ENCODE measurements at places on chromosomes 2 and 18. TPM values are rescaled to one million over a fixed set of nuclear protein-coding genes. Genes with fewer than 3 reads are reported as not detected.

GRCh38 chr18:3720159-3720558, 270.2 kb downstream of the TGIF1 start:
- no peaks in the 10 kb centered on the region for H3K36me3 ChIP-seq
- H3K4me1 ChIP-seq, result peaks cover 32% of the 10 kb centered on the region
- no peak overlapping the region for H3K4me3 ChIP-seq
- H3K27ac ChIP-seq, result peak overlapping the region; percentile 33

- peaks cover 17% of the 10 kb centered on the region for H3K4me1 ChIP-seq
- H3K4me3 ChIP-seq, result no peak overlapping the region
Measured at GRCh38 chr2:24981411-24982136, 9.8 kb upstream of the DNAJC27 start.

GRCh38 chr2:56232912-56233311, 49.1 kb downstream of the CCDC85A start:
- no peak overlapping the region for H3K4me3 ChIP-seq
- H3K36me3 ChIP-seq, result no peaks in the 10 kb centered on the region
- H3K27ac ChIP-seq, result no peak overlapping the region
- no peaks in the 10 kb centered on the region for H3K4me1 ChIP-seq

DNA sequence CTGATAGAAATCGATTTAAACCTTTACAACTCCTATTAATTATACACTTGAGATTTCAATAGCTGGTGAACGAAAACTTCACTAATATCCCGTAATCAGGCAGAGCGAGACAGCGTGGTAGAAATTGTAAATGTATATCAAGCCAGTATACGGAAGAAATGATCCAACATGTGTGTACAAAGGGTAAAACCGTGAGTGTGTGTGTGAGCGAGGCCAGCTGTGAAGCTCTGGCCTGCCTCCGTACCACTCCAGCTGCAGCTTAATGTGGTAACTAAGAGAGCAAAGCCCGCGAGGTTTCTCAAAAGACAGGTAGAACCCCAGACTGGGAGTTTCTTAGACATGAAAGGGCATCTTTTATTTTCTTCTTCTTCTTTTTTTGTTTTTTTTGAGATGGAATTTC, 52.3 kb upstream of the ZNF516 start:
- H3K36me3 ChIP-seq, result no peaks in the 10 kb centered on the region
- DNase-seq, result no peak
- H3K4me3 ChIP-seq, result no peak overlapping the region
- H3K27me3 ChIP-seq, result no peaks in the 10 kb centered on the region

- H3K36me3 ChIP-seq, result no peaks in the 10 kb centered on the region
- no peak overlapping the region for H3K27ac ChIP-seq
- DNase-seq, result no peak
- H3K27me3 ChIP-seq, result no peaks in the 10 kb centered on the region
- no peaks in the 10 kb centered on the region for H3K4me1 ChIP-seq
Measured at GRCh38 chr2:54310311-54310710, 54.3 kb upstream of the TSPYL6 start.

DNA sequence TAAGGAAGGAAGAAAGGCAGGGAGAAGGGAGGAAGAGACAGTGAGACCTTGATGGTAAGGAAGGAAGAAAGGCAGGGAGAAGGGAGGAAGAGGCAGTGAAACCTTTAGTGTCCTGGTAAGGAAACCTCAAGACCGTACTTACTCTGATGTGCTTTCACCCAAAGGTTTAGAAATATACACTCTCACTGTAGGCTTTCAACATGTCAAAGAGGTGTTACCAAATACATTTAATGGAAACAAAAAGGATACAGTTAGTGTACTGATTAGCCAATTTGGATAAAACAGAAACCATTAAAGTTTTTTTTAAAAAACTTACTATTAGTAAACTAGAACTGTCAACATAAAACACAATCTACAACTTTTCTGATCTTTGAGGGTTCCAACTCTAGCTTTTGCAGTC, 7.1 kb downstream of the FBXO15 start:
- no peaks in the 10 kb centered on the region for H3K36me3 ChIP-seq
- H3K4me1 ChIP-seq, result no peaks in the 10 kb centered on the region
- H3K27me3 ChIP-seq, result peaks cover 6% of the 10 kb centered on the region
- H3K27ac ChIP-seq, result no peak overlapping the region

DNA sequence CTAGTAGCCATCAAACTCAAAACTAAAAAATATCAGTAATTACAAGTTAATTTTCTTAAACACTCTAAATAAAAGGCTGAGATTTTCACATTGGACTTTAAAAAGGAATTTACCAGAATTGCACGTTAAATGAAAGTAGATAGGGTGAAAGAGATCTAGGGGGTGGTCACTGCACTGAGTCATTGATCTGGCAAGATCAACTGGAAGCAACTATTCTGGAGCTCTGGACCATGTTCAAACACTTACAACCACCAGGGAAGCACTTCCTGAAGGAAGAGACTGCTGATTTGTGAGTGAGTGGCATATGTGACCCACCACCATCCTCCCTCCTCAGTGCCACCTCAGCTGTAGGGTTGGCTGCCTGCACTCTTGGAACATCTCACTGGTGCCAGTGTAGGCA, 111.8 kb downstream of the UGGT1 start:
- no peak for DNase-seq
- no peak overlapping the region for H3K4me3 ChIP-seq
- H3K27me3 ChIP-seq, result no peaks in the 10 kb centered on the region
- no peak overlapping the region for H3K27ac ChIP-seq
- H3K36me3 ChIP-seq, result no peaks in the 10 kb centered on the region
- no peaks in the 10 kb centered on the region for H3K4me1 ChIP-seq

GRCh38 chr2:1503471-1504310, 90.4 kb downstream of the TPO start:
- no peak for DNase-seq
- H3K4me3 ChIP-seq, result no peak overlapping the region
- H3K27me3 ChIP-seq, result no peaks in the 10 kb centered on the region
- H3K4me1 ChIP-seq, result no peaks in the 10 kb centered on the region
- no peak overlapping the region for H3K27ac ChIP-seq

- H3K4me1 ChIP-seq, result peaks cover 10% of the 10 kb centered on the region
- no peaks in the 10 kb centered on the region for H3K27me3 ChIP-seq
- H3K4me3 ChIP-seq, result no peak overlapping the region
- peak overlapping the region; percentile 76 for H3K27ac ChIP-seq
Measured at GRCh38 chr2:69291004-69291650, 95.9 kb downstream of the GFPT1 start.

- H3K4me1 ChIP-seq, result no peaks in the 10 kb centered on the region
- no peak overlapping the region for H3K4me3 ChIP-seq
- DNase-seq, result peak; percentile 80
Measured at GRCh38 chr18:48230467-48231113, 178.6 kb downstream of the ZBTB7C start.

DNA sequence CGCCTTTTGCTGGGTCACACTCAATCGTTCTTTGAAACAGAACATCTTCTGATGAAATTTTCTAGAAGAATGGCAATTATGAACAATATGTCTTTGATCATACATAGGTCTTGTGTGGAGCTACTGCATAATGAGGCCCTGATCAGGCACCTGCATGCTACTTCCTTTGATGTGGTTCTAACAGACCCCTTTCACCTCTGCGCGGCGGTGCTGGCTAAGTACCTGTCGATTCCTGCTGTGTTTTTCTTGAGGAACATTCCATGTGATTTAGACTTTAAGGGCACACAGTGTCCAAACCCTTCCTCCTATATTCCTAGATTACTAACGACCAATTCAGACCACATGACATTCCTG, 532 bp downstream of the UGT1A5 start:
- H3K27me3 ChIP-seq, result no peaks in the 10 kb centered on the region
- no peaks in the 10 kb centered on the region for H3K36me3 ChIP-seq
- H3K4me1 ChIP-seq, result no peaks in the 10 kb centered on the region
- no peak overlapping the region for H3K27ac ChIP-seq
- DNase-seq, result no peak
- H3K4me3 ChIP-seq, result no peak overlapping the region

DNA sequence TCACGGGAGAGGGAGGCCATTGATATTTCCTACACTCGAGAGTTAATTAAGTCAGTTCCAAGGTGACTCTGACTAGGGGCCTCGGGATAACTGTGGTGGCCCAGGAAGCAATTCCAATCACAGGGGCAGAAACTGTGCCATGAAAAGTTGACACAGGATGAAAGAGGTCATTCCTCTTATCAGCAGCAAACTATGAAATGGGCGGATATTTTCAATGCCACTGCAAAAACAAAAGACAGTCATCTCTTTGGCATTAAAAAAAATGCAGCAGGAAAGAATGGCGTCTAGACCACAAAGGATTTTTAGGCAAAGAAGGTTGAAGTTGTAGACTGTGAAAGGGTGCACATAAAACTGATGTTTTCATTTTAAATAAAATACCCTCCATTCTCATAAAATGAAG, 50.0 kb downstream of the TGIF1 start:
- no peak overlapping the region for H3K27ac ChIP-seq
- H3K27me3 ChIP-seq, result peaks cover 13% of the 10 kb centered on the region
- H3K36me3 ChIP-seq, result no peaks in the 10 kb centered on the region
- H3K4me1 ChIP-seq, result peaks cover 4% of the 10 kb centered on the region
- no peak overlapping the region for H3K4me3 ChIP-seq

- DNase-seq, result no peak
- H3K4me1 ChIP-seq, result no peaks in the 10 kb centered on the region
- no peak overlapping the region for H3K4me3 ChIP-seq
- H3K27ac ChIP-seq, result no peak overlapping the region
- H3K36me3 ChIP-seq, result no peaks in the 10 kb centered on the region
Measured at GRCh38 chr2:191625016-191625415, 52.9 kb upstream of the NABP1 start.

GRCh38 chr18:44652722-44653121, 28.0 kb upstream of the SETBP1 start:
- H3K27ac ChIP-seq, result no peak overlapping the region
- H3K4me3 ChIP-seq, result no peak overlapping the region
- no peaks in the 10 kb centered on the region for H3K36me3 ChIP-seq
- H3K27me3 ChIP-seq, result no peaks in the 10 kb centered on the region
- no peak for DNase-seq
- peaks cover 12% of the 10 kb centered on the region for H3K4me1 ChIP-seq

- no peak overlapping the region for H3K4me3 ChIP-seq
- no peaks in the 10 kb centered on the region for H3K36me3 ChIP-seq
- peaks cover 7% of the 10 kb centered on the region for H3K4me1 ChIP-seq
- H3K27me3 ChIP-seq, result no peaks in the 10 kb centered on the region
- no peak overlapping the region for H3K27ac ChIP-seq
Measured at GRCh38 chr18:3183103-3183717, 36.6 kb downstream of the MYOM1 start.

DNA sequence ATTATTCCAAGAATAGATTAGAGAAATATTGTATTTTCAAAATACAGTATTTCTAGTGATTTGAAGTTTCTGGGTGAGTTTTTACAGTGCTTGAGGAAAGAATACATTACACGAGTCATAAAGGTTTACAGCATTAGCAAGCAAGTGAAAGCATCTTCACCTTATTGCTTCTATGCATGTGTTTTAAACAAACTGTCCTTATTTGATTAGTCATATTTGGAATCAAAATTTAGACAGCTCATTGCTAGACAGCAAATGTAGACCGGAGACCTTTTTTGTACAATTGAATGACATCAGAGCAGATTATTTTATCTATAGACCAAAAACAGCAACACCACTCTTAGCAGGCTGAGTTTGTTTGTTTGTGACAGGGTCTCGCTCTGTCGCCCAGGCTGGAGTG, 69.2 kb downstream of the FAM161A start:
- no peak overlapping the region for H3K4me3 ChIP-seq
- no peak for DNase-seq
- no peaks in the 10 kb centered on the region for H3K27me3 ChIP-seq
- H3K4me1 ChIP-seq, result no peaks in the 10 kb centered on the region

DNA sequence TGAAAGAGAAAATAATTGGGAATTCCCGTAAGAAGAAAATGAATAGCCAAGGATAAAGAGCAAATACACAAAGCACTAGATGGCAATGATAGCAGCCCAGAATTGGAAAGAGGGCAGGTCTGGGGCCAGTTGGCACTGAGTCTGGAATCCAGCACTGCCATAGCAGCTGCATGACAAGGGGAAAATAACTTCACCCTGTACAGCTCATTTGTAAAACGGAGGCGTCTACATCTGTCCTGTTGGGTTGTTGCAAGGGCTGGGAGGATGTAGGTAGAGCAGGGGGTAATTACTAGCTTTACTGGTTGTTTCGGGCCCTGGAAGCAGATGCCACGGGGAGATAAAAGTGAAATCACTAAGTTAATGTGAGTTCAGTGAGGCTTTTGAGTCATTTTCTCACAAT, 110.0 kb upstream of the RASGRP3 start:
- no peaks in the 10 kb centered on the region for H3K36me3 ChIP-seq
- H3K4me1 ChIP-seq, result no peaks in the 10 kb centered on the region
- no peak overlapping the region for H3K27ac ChIP-seq
- H3K27me3 ChIP-seq, result no peaks in the 10 kb centered on the region

DNA sequence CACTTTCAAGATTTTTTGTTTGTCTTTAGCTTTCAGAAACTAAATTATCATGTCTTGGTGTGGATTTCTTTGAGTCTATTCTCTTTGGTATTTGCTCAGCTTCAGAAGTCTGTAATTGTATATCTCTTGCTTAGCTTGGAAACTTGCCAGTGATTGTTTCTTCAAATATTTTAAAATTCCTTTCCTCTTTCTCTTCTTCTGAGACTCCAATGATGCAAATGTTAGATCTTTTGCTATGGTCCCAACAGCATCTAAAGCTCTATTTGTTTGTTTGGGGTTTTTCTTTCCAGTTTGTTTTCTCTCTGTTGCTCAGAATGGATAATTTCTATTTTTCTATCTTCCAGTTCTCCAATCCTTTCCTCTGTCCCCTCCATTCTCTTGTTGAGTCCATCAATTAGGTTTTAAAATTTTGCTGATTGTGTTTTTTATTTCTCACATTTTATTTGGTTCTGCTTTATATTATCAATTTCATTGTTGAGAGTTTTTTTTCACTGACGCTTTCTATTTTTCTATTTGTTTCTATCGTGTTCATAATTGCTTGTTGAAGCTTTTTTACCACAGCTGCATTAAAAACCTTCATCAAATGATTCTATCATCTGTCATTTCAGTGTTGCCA, 81.5 kb upstream of the DAPL1 start:
- no peak overlapping the region for H3K27ac ChIP-seq
- no peak overlapping the region for H3K4me3 ChIP-seq
- H3K27me3 ChIP-seq, result no peaks in the 10 kb centered on the region
- no peaks in the 10 kb centered on the region for H3K36me3 ChIP-seq
- no peak for DNase-seq

- DNase-seq, result no peak
- no peaks in the 10 kb centered on the region for H3K36me3 ChIP-seq
- no peaks in the 10 kb centered on the region for H3K4me1 ChIP-seq
Measured at GRCh38 chr18:75029481-75029880, 179.5 kb downstream of the PTGR3 start.

GRCh38 chr18:69697069-69697468, 250.6 kb downstream of the CD226 start:
- DNase-seq, result no peak
- H3K27me3 ChIP-seq, result no peaks in the 10 kb centered on the region
- no peaks in the 10 kb centered on the region for H3K4me1 ChIP-seq
- H3K27ac ChIP-seq, result no peak overlapping the region

SLC9A4 gene
- total RNA-seq, result 0.80 TPM

GULP1 gene
- total RNA-seq, result 135 TPM

KLF11 gene
- total RNA-seq, result 11.3 TPM

SCYGR4 gene
- total RNA-seq, result not detected

UCN gene
- total RNA-seq, result 2.9 TPM

CCL20 gene
- total RNA-seq, result 112 TPM

PJVK gene
- 3.8 TPM for total RNA-seq

CYP26B1 gene
- 6.5 TPM for total RNA-seq
